COR-L47 (cell line): ENCODE measurements at places on chromosomes 2 and 18.

DNA sequence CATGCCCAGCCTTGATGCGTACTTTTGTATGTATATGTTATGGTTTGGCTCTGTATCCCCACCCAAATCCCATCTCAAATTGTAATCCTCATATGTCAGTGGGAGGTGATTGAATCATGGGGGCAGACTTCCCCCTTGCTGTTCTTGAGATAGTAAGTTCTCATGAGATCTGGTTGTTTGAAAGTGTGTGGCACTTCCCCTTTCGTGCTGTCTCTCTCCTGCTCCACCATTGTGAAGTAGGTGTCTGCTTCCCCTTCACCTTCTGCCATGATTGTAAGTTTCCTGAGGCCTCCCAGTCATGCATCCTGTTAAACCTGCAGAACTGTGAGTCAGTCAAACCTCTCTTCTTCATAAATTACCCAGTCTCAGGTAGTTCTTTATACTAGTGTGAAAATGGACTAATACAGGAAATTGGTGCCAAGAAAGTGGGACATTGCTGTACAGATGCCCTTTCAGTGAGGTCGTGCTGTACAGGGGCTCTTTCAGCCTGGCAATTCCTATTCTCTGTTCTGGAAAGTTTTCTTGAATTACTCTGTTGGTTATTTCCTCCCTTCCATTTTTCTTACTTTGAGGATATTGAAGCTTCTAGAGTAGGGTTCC, 38.2 kb downstream of the KCMF1 start:
- no peak for DNase-seq

GRCh38 chr2:208466151-208466919, 59.7 kb downstream of the PTH2R start:
- peak; percentile 72 for DNase-seq

DNA sequence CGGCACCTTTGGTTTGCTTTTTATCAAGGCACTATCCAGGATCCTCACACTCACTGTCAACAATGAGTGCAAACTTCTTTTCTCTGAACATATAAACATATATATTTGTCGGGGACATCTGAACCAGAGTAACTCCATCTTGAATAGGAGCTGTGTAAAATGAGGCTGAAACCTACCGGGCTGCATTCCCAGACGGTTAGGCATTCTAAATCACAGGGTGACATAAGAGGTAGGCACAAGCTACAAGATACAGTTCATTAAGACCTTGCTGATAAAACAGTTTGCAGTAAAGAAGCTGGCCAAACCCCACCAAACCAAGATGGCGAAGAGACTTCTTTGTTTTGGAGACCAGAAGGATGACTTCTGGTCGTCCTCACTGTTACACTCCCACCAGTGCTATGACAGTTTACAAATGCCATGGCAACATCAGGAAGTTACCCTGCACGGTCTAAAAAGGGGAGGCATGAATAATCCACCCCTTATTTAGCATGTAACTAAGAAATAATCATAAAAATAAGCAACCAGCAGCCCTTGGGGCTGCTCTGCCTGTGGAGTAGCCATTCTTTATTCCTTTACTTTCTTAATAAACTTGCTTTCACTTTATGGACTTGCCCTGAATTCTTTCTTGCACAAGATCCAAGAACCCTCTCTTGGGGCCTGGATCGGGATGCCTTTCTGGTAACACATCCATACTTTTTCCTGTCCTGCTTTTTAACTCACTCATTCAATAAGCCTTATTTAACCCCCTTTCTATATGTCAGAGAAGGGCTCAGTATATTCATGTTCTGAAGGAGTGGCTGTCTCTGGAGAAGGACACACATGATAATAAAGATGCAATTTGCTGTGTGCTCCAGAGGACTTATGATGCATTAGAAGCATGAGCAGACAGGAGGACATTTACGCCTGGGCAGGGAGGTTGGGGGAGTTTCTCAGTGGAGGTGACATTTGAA, 65.4 kb downstream of the TACR1 start:
- DNase-seq = no peak

GRCh38 chr18:57154191-57154830, 7.4 kb downstream of the BOD1L2 start:
- no peak for DNase-seq

GRCh38 chr18:22559414-22560274, 141.9 kb upstream of the CTAGE1 start:
- no peak for DNase-seq

GRCh38 chr2:76197428-76197827, 486.7 kb upstream of the GCFC2 start:
- DNase-seq = no peak

DNA sequence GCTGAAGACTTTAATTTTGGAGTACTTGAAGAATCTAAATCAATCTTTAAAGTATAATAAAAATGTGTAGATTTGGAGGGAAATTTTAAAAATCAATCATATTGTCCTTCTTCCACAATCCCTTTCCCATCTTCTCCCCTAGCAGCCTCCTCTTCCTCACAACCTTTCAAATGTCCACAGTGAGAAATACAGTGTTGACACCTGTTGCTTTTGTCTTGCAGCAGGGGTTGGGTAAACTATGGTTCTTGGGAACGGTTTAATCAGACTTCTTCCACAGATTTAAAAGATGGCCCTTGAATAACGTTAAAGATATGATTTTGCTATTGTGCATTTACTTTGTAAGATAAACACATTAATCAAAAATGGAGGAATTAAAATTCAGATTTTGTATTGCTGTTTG, 113.8 kb upstream of the SLC1A4 start:
- DNase-seq = no peak

- no peak for DNase-seq
These were observed 42.0 kb upstream of the SLC35G4 start for GRCh38 chr18:11567396-11567795.

DNA sequence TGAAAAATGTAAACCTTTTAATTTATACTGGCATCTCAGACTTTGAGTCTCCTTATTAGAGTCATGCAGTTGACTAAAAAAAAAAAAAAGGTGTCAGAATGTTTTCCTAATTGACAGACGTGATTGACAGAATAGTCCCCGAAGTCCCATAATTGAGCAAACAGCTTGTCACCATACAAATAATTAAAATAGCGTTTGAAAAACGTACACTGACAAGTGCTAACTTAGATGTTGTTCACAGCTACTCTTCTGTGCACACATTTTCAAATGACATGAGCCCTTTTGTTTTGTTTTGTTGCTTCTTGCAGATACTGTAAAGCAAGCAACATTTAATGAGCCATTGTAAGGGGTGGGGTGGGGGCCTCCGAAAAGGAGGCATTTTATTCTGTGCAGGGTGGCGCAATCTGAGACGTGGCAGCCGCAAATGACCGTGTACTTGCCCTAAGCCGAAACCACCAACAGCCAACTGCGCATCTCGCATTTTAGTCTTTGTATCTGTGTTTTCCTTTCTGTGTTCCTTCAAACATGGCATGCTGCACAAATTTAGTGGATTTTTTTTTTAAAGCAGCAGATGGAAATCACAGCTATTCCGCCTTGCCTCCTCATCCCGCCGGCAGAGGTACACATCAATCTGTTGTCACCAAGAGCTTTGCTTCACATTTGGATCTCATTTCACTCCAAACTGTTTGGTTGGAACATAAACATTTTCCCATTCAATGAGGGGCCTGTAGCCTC, 52.4 kb downstream of the LPIN1 start:
- DNase-seq = no peak

DNA sequence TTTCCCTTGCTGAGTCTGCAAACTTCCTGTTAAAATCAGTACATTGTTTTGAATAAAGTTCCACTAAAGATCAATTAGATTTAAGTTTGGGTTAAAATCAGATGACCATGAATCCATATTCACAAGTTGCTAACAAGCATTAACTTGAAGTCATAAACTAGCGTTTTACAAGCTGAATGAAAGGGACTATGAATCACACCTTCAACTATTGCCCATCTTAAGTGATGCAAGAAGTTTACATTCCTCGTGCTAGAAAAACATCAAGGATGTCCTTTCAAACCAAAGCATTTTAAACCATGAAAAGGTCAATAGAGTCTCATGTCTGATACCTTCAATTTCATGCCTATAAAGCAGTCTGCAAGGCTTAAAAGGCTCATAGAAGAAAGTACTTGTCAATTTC, 257.2 kb upstream of the SYT4 start:
- no peak for DNase-seq

DNA sequence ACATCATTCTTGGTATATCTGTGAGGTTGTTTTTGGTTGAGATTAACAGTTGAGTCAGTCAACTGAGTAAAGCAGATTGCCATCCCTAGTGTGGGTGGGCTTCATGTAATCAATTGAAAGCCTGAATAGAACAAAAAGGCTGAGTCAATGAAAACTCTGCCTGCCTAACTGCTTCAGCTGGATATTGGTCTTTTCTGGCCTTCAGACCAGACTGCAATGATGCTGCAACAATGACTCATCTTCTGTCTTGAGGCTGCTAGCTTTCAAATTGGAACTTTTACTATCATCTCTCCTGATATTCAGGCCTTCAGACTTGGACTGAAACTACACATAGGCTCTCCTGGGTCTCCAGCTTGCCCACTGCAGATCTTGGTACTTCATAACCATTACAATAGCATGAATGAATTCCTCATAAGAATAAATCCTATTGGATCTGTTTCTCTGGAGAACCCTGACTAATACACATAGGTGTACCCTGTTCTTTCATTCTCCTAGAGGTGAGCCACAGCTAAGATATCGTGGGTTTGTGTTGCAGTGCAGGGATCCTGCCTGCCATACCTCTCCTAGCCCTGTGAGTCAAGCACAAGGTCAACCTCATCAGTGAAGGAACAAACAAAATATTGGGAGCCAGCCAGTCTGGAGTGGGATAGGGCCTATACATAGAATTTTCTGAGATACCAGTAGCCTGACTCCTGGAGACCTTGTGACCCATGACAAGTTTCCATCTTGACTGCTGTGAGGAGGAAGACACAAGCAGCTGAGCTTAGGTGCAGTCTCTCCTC, 473.8 kb downstream of the DCC start:
- no peak for DNase-seq

DNA sequence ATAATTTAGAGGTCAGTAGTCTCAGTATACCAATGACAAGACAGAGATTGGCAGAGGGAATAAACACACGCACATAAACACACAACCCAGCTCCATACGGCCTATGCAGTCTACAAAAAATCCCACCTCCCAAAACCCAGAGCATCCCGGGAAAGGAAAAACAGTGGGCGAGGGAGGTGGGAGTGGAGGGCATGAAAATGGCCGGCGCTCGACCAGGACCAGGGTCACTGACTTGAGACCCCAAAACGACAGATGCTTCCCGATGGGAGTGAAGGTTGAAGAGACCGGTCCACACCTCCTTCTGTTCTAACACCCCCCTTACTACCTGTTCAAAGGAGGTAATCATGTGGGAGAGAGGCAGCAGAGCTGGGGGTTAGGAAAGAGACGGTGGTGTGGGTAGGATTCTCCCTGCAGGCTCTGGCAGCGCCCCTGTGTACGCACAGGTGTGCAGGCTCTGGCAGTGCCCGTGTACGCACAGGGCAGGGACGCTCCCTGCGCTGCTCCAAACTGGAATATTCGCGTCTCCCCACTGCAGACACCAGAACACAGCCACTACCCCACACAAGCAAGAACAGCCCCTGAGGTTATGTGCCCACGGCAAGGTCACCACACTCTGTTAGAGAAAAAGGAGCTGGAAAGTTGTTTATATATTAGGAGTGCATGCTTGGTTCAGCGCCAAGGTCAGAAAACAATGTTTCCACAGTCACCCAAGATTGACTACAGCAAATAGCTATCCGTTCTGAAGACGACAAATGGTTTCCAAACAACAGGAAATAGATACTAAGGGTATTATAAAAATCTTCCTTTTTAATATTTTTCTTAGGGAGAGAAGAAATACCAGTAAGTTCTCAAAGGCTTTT, 67.9 kb downstream of the EIPR1 start:
- DNase-seq = no peak

- DNase-seq = peak; percentile 42
These were observed 36.7 kb downstream of the KIAA2012 start for GRCh38 chr2:202109737-202110184.
